Neural crest cell (in vitro differentiated cells): ENCODE measurements at places on chromosomes 3 and 15.

DNA sequence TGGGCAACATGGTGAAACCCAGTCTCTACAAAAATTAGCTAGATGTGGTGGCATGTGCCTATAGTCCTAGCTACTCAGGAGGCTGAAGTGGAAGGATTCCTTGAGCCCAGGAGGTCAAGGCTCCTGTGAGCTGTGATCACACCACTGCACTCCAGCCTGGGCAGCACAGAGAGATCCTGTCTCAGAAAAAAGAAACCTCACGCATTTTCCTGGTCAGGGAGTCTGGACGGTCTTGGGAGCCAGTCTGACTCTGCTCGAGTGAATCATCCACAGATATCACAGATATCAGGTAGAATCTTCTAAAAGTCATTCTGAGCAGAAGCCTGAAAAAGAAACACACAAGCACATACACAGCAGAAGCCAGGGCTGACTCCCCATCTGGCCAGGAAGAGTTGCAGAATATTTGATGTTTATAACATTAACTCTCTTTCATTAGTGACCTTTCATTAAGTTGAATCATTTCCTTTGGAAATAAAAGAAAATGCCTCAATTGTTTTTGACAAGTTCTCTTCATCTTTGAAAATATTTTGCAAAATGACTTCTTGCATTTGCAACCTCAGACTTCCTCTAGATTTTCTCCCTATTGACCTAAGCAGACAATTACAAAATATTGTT is 56.5 kb upstream of the ABHD17C start:
- H3K36me3 ChIP-seq = peaks cover 6% of the 10 kb centered on the region
- no peak overlapping the region for H3K27ac ChIP-seq

DNA sequence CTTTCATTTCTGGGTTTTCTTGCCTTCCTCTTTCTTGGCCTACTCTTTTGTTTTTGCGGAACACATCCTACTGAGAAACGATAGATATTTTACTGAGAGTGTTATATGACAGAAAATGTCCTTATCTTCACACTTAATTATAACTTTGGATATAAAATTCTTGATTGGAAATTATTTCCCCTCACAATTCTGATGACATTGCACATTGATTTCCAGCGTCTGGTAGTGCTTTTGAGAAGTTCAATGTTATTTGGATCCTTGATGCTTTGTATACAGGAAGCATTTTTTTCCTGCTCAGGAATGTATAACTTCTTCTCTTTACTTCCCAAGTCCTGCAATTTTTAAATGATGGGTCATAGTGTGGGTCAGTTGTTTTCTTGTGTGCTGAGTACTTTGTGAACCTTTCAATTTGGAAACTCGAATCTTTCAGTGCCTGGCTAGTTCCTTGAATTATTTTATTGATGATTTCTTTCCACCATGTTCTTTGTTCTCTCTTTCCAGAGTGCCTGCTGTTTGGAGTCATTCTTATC is 183.9 kb downstream of the PDCD6IP start:
- no peaks in the 10 kb centered on the region for H3K4me1 ChIP-seq
- DNase-seq = no peak
- no peaks in the 10 kb centered on the region for H3K27me3 ChIP-seq
- peaks cover 3% of the 10 kb centered on the region for H3K36me3 ChIP-seq
- no peak overlapping the region for H3K4me3 ChIP-seq

GRCh38 chr3:22269831-22270230 is 518.8 kb upstream of the ZNF385D start:
- H3K36me3 ChIP-seq = no peaks in the 10 kb centered on the region
- H3K4me1 ChIP-seq = peaks cover 2% of the 10 kb centered on the region
- no peak overlapping the region for H3K27ac ChIP-seq

GRCh38 chr3:111714305-111714704 is 119.2 kb upstream of the ZBED2 start:
- no peak for DNase-seq
- H3K27ac ChIP-seq = no peak overlapping the region
- peaks cover 17% of the 10 kb centered on the region for H3K4me1 ChIP-seq
- H3K27me3 ChIP-seq = no peaks in the 10 kb centered on the region
- H3K36me3 ChIP-seq = peaks cover 5% of the 10 kb centered on the region
- H3K4me3 ChIP-seq = no peak overlapping the region

DNA sequence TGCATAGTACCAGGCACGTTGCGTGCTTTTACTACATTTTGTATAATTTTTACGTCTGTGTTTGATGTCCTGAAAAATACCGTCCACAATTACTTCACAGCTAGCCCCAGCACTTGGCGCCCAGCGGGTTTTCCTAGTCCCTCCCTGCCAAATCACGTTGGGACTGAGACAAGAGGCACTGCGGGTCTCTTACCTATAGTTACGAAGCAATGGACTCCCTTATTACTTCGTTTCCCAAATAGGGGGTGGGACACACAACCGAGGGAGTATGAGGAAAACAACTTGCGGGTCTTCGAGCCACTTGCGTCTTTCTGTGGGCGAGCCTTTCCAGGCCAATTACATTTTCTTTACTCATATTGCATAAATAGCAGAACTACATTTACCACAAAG is 620 bp upstream of the CMSS1 start:
- H3K36me3 ChIP-seq = no peaks in the 10 kb centered on the region
- peaks cover 11% of the 10 kb centered on the region for H3K27me3 ChIP-seq
- H3K27ac ChIP-seq = peak overlapping the region; percentile 100
- peak overlapping the region; percentile 98 for H3K4me3 ChIP-seq

DNA sequence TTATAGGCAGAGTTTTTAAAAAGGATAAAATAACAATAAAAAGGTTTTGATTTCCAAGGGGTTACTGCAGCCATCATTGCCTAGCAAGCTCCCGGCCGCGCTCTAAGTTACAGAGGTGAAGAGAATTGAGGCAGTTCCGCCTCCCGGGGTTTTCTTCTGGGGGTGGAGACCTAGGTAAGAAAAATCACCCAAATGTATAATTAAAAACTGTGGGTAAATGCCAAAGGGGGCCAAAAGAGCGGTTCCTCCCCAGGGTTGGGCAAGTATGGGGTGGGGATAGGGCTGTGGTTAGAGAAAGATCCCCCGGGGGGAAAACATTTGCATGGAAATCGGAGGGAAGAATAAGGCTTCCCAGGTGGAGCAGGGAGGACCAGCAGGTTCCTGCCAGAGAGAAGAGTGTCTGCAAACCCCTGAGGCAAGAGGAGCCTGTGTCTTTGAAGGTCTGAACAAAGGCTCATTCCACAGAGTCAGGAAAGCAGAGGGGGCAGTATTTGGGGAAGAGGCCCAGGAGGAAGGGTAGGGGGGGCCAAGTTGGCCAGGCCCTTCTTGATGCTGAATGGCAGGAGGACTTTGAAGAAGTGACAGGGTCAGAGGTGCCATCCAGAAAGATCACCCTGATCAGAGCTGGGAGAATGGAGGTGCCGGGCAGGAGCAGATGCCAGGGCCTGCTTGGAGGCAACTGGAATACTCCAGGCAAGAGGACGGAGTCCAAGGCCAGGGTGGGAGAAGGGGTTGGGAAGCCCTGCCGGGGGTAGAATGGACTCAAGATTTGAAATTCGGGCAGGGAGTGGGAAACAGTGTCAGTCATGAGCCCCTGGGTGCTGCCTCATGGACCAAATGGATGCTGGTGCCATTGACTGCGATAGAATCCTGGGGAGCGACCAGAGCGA is 152.9 kb upstream of the RGMA start:
- no peaks in the 10 kb centered on the region for H3K36me3 ChIP-seq
- no peak overlapping the region for H3K4me3 ChIP-seq
- no peak overlapping the region for H3K27ac ChIP-seq
- DNase-seq = no peak

DNA sequence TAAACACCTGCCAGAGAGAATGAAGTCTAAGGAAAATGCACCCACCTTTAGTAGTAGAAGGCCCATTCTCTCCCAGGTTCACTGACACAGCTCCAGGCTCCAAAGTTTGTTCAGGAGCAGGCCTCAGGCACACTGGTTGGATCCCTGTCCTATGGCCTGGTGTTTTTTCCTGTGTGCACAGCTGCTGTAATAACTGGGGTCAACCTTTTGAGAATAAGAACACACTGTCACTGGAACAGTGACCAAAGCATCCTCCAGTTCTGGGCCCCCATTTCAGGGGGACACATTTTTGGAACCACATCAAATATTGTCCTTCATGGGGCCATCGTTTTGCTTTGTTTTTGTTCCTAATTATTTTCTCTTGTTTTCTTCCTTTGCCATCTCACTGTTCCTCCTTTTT is 95.8 kb downstream of the ARNT2 start:
- H3K4me3 ChIP-seq = no peak overlapping the region
- peaks cover 54% of the 10 kb centered on the region for H3K4me1 ChIP-seq
- peaks cover 34% of the 10 kb centered on the region for H3K36me3 ChIP-seq
- H3K27ac ChIP-seq = no peak overlapping the region

- peak overlapping the region; percentile 98 for H3K27ac ChIP-seq
- peak overlapping the region; percentile 94 for H3K4me3 ChIP-seq
- no peak for DNase-seq
Measured at GRCh38 chr3:48472673-48472922, 26.1 kb downstream of the ATRIP start.

- H3K4me1 ChIP-seq = peaks cover 49% of the 10 kb centered on the region
- H3K4me3 ChIP-seq = peak overlapping the region; percentile 100
- H3K36me3 ChIP-seq = no peaks in the 10 kb centered on the region
- no peak for DNase-seq
- H3K27ac ChIP-seq = peak overlapping the region; percentile 95
Measured at GRCh38 chr3:152269831-152270734, 1.4 kb downstream of the MBNL1 start.

DNA sequence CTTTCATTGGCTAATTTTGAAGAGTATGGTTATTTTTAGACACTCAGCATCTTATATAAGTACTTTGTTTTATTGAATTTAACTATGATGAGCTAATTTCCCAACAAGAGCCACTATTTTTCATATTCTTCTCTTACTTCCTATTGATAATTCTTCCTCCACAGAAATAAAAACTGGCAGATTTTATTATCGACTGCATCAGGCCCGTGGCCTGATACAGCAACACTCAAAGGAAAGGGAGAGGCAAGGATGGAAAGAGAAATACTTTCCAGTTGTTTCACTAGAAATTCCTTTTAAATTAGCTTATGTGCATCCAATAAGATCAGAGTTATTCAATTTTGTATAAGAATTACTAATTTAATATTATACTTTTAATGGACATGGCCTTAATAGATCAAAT is 886.3 kb downstream of the ROBO1 start:
- peak overlapping the region; percentile 78 for H3K27ac ChIP-seq
- peak overlapping the region; percentile 43 for H3K4me3 ChIP-seq
- no peaks in the 10 kb centered on the region for H3K36me3 ChIP-seq
- no peaks in the 10 kb centered on the region for H3K27me3 ChIP-seq
- no peak for DNase-seq
- peaks cover 53% of the 10 kb centered on the region for H3K4me1 ChIP-seq

- DNase-seq = no peak
- H3K27ac ChIP-seq = no peak overlapping the region
- peaks cover 2% of the 10 kb centered on the region for H3K36me3 ChIP-seq
- peaks cover 7% of the 10 kb centered on the region for H3K4me1 ChIP-seq
Measured at GRCh38 chr3:115476472-115476871, 146.8 kb upstream of the GAP43 start.

DNA sequence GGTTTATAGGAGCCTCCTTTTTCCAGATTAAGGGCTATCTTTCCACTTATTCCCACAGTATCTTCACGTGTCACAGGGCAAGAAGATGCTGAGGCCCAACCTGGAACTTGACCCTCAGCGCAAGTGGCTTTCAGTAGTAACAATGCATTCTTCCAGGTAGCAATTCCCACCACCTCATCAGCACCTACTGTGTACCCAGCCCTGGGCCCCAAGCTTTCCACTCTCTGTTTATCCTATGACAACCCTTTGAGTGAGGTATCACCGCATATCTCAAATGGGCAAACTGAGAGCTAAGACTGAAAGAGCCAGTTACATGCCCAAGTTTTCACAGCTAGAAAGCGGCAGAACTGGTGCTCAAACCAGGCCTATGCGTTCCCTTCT is 88.2 kb downstream of the CPN2 start:
- H3K4me3 ChIP-seq = no peak overlapping the region
- H3K36me3 ChIP-seq = no peaks in the 10 kb centered on the region
- peaks cover 13% of the 10 kb centered on the region for H3K27me3 ChIP-seq

DNA sequence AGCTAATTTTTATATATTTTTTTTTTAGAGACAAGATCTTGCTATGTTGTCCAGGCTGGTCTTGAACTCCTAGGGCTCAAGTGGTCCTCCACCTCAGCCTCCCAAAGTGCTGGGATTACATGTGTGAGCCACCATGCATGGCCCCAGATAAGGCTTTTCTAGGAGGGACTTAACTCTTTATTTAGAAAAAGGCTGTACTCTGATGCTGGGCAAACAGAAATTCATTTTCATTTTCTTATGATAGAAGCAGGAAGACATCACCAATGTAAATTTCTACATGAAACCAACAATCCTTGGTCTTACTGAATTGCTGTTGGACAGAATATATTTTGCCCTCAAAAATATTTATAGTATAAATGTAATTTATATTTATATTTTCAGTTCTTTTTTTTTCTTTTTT is 9.6 kb downstream of the NIPA1 start:
- H3K36me3 ChIP-seq = no peaks in the 10 kb centered on the region
- H3K4me3 ChIP-seq = no peak overlapping the region
- no peak overlapping the region for H3K27ac ChIP-seq

GRCh38 chr15:90062462-90062932 is 39.8 kb downstream of the IDH2 start:
- no peaks in the 10 kb centered on the region for H3K36me3 ChIP-seq
- DNase-seq = no peak
- peak overlapping the region; percentile 61 for H3K4me3 ChIP-seq
- H3K4me1 ChIP-seq = peaks cover 53% of the 10 kb centered on the region
- H3K27me3 ChIP-seq = no peaks in the 10 kb centered on the region

DNA sequence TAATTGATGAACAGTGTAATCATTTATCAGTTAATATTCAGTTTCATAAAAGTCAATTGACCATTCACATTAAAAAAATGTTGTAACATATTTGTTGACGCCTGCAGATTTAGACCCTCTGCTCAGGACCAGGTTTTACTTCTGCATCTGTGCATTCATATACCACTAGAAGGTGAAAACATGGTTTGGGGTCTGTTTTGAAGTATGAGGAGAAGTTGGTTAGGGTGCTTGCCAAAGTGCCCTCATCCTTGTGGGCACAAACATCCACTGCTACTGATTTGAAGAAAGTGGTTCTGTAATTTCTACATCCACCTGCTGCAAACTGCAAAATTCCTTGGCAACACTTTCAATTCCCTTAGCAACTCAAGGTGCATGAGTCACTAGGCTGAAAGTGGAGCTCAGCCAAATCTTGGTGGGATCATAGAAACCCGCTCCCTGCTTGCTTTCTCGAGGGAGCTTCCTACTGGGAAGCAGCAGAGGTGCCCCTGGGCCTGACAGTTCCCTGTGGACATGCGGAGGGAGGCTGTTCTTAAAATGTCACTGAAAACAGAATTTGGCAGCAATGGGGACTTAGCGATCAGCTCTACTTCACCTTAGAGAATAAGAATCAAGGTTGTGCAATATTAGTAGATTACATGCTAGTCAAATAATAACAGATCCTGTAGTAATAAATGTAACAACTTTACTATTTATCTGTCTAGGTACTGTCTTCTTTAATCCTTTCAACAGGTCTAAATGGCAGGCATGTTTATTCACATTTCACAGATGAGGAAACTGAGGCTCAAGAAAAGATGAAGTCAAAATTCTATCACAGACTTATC is 301.0 kb upstream of the TBL1XR1 start:
- H3K4me3 ChIP-seq = no peak overlapping the region
- peaks cover 32% of the 10 kb centered on the region for H3K4me1 ChIP-seq
- DNase-seq = no peak
- H3K27ac ChIP-seq = no peak overlapping the region
- H3K36me3 ChIP-seq = peaks cover 3% of the 10 kb centered on the region
